ENCODE measurements at places on chromosomes 1 and 21.

- DNase-seq: peak; percentile 47
Measured at GRCh38 chr1:20716232-20716631, 1.6 kb downstream of the KIF17 start.

GRCh38 chr1:103024051-103024450, 84.3 kb downstream of the COL11A1 start:
- no peak for DNase-seq

DNA sequence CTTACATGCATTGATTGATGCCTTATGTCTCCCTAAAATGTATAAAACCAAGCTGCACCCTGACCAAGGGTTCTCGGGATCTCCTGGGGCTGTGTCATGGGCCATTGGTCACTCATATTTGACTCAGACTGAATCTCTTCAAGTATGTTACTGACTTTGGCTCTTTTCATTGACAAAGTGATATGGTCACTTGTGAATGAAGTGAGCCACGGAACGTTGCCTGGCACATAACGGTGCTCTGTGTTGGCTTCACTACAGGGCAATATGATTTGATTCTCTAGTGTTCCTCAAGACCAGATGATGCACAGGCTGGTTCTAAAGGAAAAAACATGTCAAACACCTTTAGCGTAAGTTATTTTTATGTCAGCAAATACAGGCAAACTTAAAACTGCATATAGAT, 11.4 kb upstream of the IL10RB start:
- no peak for DNase-seq

DNA sequence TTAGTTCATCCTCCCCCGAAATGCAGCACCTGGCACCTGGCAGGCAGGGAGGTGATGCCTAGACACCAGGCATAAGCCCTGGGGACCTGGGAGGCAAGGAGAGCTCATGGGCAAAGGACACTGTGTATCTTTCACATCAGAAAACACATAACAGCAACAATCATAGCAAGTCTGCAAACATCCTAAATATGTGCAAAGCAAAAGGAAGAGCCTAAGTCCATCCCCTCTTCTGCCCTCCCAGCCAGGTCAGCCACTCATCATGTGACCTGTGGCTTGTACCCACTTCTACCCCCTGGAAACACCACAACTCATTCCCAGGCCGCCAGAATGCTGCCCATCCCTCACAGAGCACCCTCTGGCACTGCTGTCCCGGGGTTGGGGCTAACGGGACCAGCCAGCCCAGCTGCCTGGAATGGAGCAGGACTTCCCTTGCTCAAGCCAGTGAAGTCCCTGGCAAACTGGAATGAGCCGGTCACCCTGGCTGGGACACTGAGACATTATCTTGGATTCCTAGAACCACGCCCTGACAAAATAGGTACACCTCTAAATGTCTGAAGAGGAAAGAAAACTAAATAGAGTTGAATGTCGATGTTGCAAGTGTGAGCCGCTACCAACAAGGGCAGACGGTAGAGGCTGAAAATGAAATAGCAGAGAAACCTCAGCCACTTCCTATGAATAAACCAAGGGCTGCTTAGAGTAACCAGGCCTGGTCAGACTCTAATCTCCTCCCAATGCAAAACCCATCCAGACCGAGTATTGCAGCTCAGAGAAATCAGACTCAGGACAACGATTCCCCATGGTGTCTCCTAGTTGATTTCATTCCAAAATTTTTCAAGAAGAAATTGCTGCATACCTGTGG, 29.4 kb downstream of the TMPRSS2 start:
- DNase-seq: peak; percentile 62

DNA sequence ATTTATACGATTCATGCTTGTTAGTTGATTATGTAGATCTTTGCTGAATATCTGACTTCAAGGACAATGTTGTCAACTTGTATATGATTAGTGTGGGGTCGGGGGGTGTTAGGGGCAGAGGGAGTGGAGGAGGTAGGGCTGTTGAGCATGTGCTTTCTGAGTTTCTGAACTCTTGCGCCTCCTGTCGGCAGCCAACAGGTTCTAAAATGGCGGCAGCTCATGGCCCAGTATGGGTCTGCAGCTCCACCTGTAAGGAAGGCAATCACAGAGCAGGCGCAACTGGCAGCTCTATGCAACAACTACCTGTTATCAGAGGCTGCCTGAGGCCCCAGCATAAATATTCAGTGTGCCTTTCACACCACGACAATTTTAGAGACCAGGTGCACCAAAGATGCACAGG, 205.8 kb upstream of the PLXNA2 start:
- DNase-seq: no peak

GRCh38 chr1:237608433-237608832, 282.3 kb downstream of the ZP4 start:
- DNase-seq: no peak

- no peak for DNase-seq
Measured at GRCh38 chr1:117592155-117592554, 13.7 kb upstream of the TENT5C start.

DNA sequence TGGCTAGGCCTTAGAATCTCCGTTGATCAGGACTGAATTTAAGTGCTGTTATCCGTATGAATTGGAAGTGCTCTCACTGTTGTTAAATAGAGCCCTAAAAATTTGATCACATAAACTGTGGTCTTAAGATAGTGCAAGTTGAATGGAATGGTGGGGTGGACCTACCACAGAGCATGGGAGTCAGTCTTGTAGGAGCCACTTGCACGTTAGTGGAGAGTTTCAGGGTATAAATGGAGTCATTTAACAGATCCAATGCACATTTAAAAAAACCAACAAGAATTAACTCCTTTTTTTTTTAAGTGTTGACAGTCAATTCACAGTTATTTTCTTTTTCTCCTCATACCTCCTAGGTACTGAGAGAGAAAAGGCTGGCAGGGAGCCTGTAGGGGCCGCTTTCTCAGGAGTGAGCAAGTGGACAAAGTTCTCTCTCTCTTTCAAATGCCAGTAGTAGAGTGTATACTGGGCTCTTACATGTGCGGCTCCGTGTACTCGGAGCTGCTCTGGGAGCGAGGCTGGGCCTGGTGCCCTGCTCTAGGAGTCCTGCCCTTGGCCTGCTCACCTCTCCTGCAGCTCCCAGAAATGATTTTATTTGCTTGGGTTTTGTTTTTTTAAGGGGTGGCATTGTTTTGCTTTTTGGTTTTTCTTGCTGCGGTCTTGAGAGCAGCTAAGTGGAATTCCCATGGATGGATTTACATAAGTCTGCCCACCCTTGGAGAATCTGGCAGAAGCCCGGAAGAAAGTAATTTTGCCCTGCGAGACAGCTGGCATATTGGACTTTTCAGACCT, 91.3 kb downstream of the ATP5PO start:
- DNase-seq: no peak

DNA sequence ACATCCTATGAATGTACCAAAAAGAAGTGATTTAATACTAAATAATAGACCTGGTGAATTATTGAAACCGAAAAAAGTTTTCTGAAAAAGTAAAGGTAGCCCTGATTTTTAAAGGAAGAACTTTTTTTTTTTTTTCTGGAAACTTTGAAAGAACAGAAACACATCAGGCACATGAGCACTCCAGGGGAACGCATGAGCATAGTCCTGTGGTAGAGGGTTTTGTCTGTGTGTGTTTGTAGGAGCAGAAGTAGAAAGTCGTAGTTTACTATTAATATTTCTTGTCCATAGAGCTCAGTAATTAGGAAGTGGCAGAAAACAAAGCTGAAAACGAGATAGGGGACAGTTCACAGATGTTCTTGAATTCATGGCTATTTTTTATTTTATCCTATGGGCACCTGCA, 1175.9 kb upstream of the B3GALT2 start:
- DNase-seq: no peak

DNA sequence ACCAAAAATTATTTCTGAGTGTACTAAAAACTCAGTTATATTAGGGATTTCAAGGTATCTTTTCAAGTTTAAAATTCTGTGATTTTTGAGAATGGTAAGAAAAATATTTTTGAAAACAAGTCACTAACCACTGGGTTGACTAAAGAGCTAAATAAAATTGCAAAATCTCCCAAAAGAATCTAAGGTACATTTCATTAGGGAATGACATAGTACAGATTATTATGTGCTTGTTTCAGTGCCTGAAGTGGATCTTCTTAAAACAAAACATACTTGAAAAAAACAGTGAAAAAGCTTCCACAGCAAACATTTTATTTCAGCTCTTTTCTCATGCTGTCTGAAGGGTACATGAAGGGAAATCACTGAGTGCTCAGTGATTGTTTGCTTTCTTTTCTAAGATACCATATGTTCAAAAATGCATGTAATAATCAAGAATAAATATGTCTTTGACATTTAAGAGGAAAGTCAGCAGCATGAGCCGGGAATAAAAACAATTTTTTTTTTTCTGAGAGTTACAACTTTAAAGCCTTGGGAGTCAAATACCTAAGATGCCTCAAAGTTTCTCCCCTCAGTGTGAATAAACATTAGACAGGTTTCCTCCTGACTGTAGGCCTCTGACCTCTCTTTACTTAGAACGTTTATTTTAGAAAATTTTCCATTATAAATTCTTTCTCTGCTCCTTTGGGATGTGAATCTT, 200.7 kb downstream of the KCNT2 start:
- no peak for DNase-seq

- DNase-seq: no peak
Measured at GRCh38 chr1:241695246-241696171, 43.4 kb downstream of the WDR64 start.

DNA sequence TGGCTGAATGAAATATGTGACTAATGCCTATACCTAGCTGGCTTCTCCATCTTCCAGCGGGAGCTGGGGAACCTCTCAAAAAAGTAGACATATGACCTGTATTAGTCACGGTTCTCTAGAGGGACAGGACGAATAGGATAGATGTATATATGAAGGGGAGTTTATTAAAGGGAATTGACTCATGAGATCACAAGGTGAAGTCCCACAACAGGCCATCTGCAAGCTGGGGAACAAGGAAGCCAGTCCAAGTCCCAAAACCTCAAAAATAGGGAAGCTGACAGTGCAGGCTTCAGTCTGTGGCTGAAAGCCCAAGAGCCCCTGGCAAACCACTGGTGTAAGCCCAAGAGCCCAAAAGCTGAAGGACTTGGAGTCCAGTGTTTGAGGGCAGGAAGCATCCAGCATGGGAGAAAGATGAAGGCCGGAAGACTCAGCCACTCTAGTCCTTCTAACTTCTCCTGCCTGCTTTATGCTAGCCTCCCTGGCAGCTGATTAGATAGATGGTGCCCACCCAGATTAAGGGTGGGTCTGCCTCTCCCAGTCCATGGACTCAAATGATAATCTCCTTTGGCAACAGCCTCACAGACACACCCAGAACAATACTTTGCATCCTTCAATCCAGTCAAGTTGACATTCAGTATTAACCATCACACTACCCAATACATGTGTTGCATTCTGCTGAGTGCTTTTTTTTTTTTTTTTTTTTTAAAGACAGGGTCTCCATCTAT, 19.6 kb downstream of the OLIG1 start:
- DNase-seq: no peak

DNA sequence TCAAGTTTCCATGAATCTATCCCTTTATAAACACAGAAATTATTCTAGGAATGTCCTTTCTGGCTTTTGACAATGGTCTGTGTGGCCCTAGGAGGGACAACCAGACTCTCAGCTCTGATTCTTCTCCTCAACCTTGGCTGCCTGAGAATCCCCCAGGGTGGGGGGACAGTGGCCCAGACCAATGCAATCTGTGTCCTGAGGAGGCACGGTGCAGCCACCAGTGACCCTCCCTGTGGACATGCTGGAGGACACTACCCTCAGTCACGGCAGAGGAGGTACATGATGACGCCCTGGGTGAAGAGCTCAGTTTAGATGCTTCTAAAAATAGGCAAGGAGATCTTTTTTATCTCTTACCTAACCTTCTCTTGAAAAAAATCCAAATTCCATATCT, 91.7 kb downstream of the PGBD5 start:
- no peak for DNase-seq

DNA sequence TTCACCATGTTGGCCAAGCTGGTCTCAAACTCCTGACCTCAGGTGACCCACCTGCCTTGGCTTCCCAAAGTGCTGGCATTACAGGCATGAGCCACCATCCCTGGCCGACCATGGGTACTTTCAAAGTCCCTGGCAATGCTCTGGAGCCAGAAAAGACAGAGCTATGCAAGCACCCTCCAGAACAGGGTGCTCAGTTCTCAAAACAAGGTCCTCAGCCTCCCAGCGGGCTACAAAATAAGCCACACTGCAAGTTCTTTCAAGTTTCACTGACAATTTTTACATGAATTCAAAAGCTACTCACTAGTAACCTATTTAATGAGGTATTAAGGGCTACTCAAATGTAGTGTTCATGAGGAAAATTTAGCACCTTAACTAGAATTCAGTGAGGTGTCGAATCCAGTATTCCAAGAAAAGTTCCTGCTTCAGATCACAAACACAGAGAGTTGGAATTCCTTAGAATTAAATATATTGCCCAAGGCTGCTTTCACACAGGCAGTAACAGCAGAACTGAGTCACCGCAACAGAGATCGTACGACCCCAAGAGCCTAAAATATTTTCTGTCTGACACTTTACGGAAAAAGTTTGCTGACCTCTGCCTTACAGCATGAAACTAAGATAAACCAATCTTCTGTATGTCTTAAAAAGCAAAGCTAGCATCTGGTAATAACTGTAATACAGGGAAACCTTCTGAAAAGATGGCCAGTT, 60.7 kb downstream of the HSF2BP start:
- no peak for DNase-seq

DNA sequence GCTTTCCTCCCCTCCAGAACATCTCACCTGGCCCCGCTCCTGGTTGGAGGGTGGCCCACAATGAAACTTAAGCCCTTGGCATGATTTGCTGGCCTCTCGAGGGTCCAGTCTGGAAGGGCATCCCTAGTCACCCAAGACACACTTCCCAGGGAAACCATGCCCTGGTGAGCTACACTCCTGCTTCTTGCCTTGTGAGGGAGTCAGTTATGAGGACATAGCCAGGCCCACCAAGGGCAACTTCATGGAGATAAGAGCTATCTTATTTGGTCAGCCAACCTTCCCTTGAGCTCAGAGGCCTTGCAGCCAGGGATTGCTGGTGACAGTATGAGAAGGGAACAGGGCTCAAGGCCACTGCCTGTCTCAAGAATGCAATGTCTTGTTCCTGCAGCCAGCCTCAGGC, 9.7 kb downstream of the TNR start:
- no peak for DNase-seq

DNA sequence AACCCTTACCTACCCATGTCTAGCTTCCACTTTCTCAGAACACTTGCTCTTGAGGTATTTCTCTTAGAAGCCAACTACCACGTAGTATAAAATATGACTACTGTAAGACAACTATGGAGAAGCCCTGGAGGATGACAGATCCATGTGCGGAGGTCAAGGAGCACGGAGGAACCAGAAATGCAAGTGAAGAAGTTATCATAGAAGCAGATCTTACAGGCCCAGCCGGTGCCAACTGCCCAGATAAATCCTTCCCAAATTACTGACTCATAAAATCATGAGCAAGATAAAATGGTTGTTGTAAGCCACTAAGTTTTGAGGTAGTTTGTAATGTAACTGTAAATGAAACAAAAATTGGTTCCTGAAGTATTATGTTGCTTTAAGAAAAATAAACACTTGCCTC, 12.6 kb downstream of the GTF2B start:
- DNase-seq: no peak

- no peak for DNase-seq
Measured at GRCh38 chr1:20430355-20431175, 55.4 kb downstream of the CAMK2N1 start.

DNA sequence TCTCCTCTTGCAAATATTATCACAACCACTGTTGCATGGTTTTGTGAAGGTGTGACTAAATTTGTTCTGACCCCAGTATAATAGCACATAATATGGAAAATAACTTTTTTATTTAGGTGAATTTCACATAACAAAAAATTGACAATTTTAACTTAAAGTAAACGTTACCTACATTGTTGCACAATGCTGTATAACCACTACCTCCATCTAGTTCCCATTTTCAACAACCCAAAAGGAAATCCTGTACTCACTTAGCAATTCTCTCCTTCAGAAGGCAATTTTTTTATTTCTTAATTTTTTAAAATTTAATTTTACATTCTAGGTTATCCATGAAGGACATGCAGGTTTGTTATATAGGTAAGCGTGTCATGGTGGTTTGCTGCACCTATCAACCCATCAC, 95.2 kb downstream of the KCNJ6 start:
- DNase-seq: no peak

Measured in spleen (tissue), 13 donors.